ENCODE measurements at places on chromosomes 11 and 22. TPM values are rescaled to one million over a fixed set of nuclear protein-coding genes. Genes with fewer than 3 reads are reported as not detected.

CDON gene
- 31.5 TPM for total RNA-seq

ADM gene
- total RNA-seq, result 106 TPM

SFI1 gene
- total RNA-seq, result 18.2 TPM

APOBEC3A gene
- total RNA-seq, result not detected

MRGPRE gene
- total RNA-seq, result not detected

MISFA gene
- total RNA-seq, result not detected

MAP6 gene
- total RNA-seq, result 0.44 TPM

TALDO1 gene
- total RNA-seq, result 264 TPM

HEPN1 gene
- not detected for total RNA-seq

AGBL2 gene
- 5.2 TPM for total RNA-seq

CD248 gene
- 0.83 TPM for total RNA-seq

ALDH3B1 gene
- 0.37 TPM for total RNA-seq

LRRC10B gene
- total RNA-seq, result 2.6 TPM

ACTN3 gene
- total RNA-seq, result 36.9 TPM

VPREB1 gene
- not detected for total RNA-seq

RAPSN gene
- 0.42 TPM for total RNA-seq

KCNJ1 gene
- total RNA-seq, result 0.07 TPM

TRIM49 gene
- not detected for total RNA-seq

ZFPL1 gene
- 55.3 TPM for total RNA-seq

KCNA4 gene
- 0.14 TPM for total RNA-seq

SOX10 gene
- 3.7 TPM for total RNA-seq

L3MBTL2 gene
- 19.8 TPM for total RNA-seq

WNT7B gene
- total RNA-seq, result 0.10 TPM

PLEKHB1 gene
- total RNA-seq, result 5.8 TPM

TYMP gene
- total RNA-seq, result 0.55 TPM

GRAP2 gene
- 0.52 TPM for total RNA-seq

ME3 gene
- total RNA-seq, result 0.83 TPM

GGTLC3 gene
- total RNA-seq, result not detected

EXPH5 gene
- total RNA-seq, result 1.2 TPM

SYT12 gene
- total RNA-seq, result 2.8 TPM

IL10RA gene
- total RNA-seq, result not detected

PRG3 gene
- total RNA-seq, result not detected

UPK3A gene
- total RNA-seq, result 0.41 TPM

RIC3 gene
- total RNA-seq, result 5.9 TPM

KDM4E gene
- not detected for total RNA-seq

GPHA2 gene
- total RNA-seq, result not detected

A4GALT gene
- total RNA-seq, result 9.6 TPM

NFAM1 gene
- total RNA-seq, result 0.48 TPM

JAM3 gene
- 34.4 TPM for total RNA-seq

GGA1 gene
- total RNA-seq, result 98.6 TPM

GNAZ gene
- 18.0 TPM for total RNA-seq

DCHS1 gene
- 15.7 TPM for total RNA-seq

PC gene
- 18.4 TPM for total RNA-seq

C22orf15 gene
- 1.8 TPM for total RNA-seq

LRRC56 gene
- total RNA-seq, result 1.5 TPM

CD6 gene
- not detected for total RNA-seq

SHANK3 gene
- total RNA-seq, result 2.1 TPM

TECTA gene
- 0.22 TPM for total RNA-seq

BTBD18 gene
- not detected for total RNA-seq

TTC9C gene
- total RNA-seq, result 63.1 TPM

OR8D4 gene
- not detected for total RNA-seq

SEPTIN5 gene
- total RNA-seq, result 28.4 TPM

CACNA1I gene
- 0.55 TPM for total RNA-seq

TM7SF2 gene
- total RNA-seq, result 45.2 TPM
